Liver (tissue), 10 donors: ENCODE measurements at places on chromosomes 12 and 14.

- no peak for DNase-seq
These were observed 21.8 kb downstream of the APPL2 start for GRCh38 chr12:105214148-105214547.

DNA sequence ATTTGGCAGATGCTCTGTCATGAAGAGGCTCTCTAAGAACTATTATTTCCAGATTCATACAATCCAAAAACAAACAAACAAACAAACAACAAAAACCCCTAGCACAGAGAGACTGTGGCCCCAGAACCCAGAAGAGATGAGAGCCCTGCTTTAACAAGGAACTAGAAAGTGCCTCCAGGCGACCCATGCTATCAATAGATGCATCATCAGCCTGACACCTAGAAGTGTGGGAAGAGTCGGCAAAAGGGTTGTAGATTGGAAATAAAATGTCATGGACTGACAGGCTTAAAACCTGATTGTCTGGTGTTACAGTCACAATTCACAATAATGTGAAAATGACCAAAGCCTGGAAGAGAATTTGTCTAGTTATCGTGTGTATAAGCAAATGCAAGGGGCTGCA, 50.6 kb upstream of the FLRT2 start:
- DNase-seq, result no peak

- DNase-seq, result no peak
These were observed 110.3 kb downstream of the ADGRD1 start for GRCh38 chr12:131063960-131064359.

GRCh38 chr12:42730291-42730690, 140.7 kb upstream of the PRICKLE1 start:
- no peak for DNase-seq
